Regular cardiac myocyte (primary cell): ENCODE measurements at places on chromosomes 6 and 20. TPM values are rescaled to one million over a fixed set of nuclear protein-coding genes. Genes with fewer than 3 reads are reported as not detected.

Gene KHDC1L
- not detected in 2 replicates for total RNA-seq

Gene NFYA
- total RNA-seq: 9.3 and 22.6 TPM in 2 replicates

Gene TRIM40
- not detected in 2 replicates for total RNA-seq

Gene FUT9
- not detected in 2 replicates for total RNA-seq

Gene CD2AP
- total RNA-seq: 23.0 and 27.6 TPM in 2 replicates

Gene SLC4A11
- 0.38 and 0.85 TPM in 2 replicates for total RNA-seq

Gene TLDC2
- not detected in 2 replicates for total RNA-seq

Gene TSPO2
- total RNA-seq: not detected in 2 replicates

Gene POLH
- 27.9 and 31.6 TPM in 2 replicates for total RNA-seq

Gene ABHD16B
- not detected in 2 replicates for total RNA-seq

Gene ACTL10
- 2.7 and 2.8 TPM in 2 replicates for total RNA-seq

Gene NEURL2
- 1.5 and 5.1 TPM in 2 replicates for total RNA-seq

Gene NRN1
- under 0.01 TPM in 2 replicates for total RNA-seq

Gene GABRR1
- total RNA-seq: not detected in 2 replicates

Gene EYS
- under 0.01 TPM in 2 replicates for total RNA-seq

Gene LBP
- total RNA-seq: 0.56 TPM in 1 of 2 replicates, not detected in the other

Gene VGLL2
- total RNA-seq: not detected in 2 replicates

Gene GMNN
- 14.7 and 46.0 TPM in 2 replicates for total RNA-seq

Gene CNKSR3
- 2.5 and 2.7 TPM in 2 replicates for total RNA-seq

Gene PTK6
- total RNA-seq: under 0.01 TPM in 1 of 2 replicates, not detected in the other

Gene FAM162B
- 19.9 and 23.7 TPM in 2 replicates for total RNA-seq
